ENCODE measurements at places on chromosomes 3 and 15. TPM values are rescaled to one million over a fixed set of nuclear protein-coding genes. Genes with fewer than 3 reads are reported as not detected.
A peak's percentile ranks its signal among the peaks of the same experiment; 100 is the strongest.

- no peaks in the 10 kb centered on the region for H3K27me3 ChIP-seq
- H3K27ac ChIP-seq = no peak overlapping the region
- peaks cover 13% of the 10 kb centered on the region for H3K4me1 ChIP-seq
- peaks cover 60% of the 10 kb centered on the region for H3K36me3 ChIP-seq
Observed at GRCh38 chr3:105730801-105731354, 137.9 kb downstream of the CBLB start.

DNA sequence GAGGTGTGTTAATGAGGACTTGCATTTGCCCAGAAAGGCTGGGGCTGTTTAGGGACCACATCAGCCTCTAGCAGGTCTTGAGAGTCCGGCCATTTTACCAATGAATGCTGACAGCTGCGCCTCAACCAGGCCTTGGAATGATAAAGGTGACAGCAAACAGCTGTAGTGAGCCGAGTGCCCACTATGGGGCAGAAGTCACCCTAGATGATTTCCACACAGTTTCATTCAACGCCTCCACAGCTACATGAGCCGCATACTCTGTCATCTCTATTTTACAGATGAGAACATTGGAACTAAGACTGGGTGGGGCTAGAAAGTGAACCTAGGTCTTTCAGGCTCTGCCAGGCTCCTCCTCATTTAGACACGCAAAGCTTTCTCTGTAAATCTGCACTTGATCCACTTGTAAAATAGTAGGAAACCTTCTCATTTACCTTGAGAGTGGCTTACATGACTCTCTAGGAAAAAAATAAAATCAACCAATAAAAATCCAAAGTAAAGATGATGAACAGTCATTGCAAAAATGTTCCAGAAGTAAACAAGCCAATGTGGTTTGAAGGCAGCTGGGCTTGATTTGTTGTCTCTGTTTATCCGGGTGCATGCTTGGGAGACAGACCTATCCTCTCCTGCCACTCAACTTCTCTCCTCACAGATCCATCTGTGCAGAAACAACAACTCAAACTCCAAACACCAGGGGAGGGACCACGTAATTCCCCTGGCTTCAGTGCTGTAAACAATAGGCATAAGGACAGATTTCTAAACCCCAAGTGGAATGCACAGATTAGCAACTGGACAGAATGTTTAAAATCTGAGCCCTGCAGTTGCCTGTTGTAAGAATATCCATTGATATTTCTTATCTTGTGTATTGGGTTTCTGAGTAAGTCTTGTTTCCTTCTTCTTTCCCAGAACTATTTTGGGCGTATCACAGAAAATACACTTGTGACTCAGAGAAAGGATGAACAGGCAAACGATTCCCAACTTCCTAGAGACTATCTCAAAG is 31.5 kb upstream of the LDHAL6B start:
- no peak overlapping the region for H3K4me3 ChIP-seq
- peaks cover 12% of the 10 kb centered on the region for H3K36me3 ChIP-seq
- peak; percentile 12 for DNase-seq
- H3K27me3 ChIP-seq = no peaks in the 10 kb centered on the region
- peaks cover 23% of the 10 kb centered on the region for H3K4me1 ChIP-seq

GRCh38 chr15:40929660-40930429 is 705 bp downstream of the DLL4 start:
- H3K4me1 ChIP-seq = peaks cover 45% of the 10 kb centered on the region
- H3K36me3 ChIP-seq = no peaks in the 10 kb centered on the region
- peaks cover 59% of the 10 kb centered on the region for H3K27me3 ChIP-seq
- peak overlapping the region; percentile 53 for H3K27ac ChIP-seq
- no peak for DNase-seq

- no peak overlapping the region for H3K27ac ChIP-seq
- no peaks in the 10 kb centered on the region for H3K36me3 ChIP-seq
- H3K27me3 ChIP-seq = no peaks in the 10 kb centered on the region
- H3K4me1 ChIP-seq = no peaks in the 10 kb centered on the region
- H3K4me3 ChIP-seq = no peak overlapping the region
Observed at GRCh38 chr15:36478561-36478960, 100.9 kb upstream of the CDIN1 start.

DNA sequence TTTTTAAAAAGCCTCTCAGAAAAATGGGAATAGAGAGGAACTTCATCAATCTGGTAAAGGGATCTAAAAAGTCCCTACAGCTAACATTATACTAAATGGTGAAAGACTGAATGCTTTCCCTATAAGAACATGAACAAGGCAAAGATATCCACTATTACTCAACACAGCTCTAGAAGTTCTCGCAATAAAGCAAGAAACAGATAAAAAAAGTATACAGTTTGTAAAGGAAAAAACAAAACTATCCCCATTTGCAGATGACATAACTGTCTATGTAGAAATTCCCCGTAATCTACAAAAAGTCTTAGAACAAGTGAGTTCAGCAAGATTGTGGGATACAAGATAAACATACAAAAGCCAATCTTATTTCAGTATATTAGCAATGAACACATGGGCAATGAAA is 15.4 kb downstream of the EDC3 start:
- H3K27ac ChIP-seq = no peak overlapping the region
- H3K4me1 ChIP-seq = no peaks in the 10 kb centered on the region
- no peak overlapping the region for H3K4me3 ChIP-seq

- H3K36me3 ChIP-seq = peaks cover 2% of the 10 kb centered on the region
- DNase-seq = peak; percentile 15
- H3K27me3 ChIP-seq = peaks cover 50% of the 10 kb centered on the region
Observed at GRCh38 chr15:70259028-70259424, 161.3 kb upstream of the TLE3 start.

DNA sequence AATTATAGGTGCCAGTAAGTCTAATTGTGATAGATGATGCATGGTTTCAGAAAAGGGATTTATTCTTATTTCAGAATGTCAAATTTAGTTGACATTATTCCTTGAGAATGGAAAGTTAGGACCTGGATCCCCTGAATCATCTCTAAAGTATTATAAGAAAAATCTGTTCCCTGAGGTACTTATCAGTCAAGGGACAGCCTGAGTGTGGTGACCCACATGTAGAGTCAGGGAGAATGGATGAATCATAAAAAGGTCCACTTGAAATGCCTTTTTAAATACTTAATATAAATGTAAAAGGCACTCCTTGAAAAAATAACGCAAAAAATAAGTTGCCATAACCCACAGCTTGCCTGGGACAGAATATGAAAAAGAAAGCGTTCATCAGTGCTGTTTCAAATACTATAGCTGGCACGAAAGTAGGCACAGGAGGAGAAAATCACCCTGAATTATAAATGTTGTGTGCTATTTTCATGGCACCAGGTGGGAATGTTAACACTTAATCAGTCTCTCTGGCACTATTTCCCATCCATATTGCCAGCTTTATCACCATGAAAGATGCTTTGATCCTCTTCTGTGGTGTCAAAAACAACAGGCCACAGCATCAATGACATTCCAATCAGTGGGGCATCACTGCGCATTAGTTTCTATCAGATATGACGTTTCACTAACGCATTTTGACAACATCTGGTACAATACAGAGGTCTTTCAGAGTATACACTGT is 208.5 kb downstream of the EPHA3 start:
- no peaks in the 10 kb centered on the region for H3K27me3 ChIP-seq
- no peaks in the 10 kb centered on the region for H3K36me3 ChIP-seq
- H3K4me1 ChIP-seq = no peaks in the 10 kb centered on the region
- H3K27ac ChIP-seq = no peak overlapping the region

DNA sequence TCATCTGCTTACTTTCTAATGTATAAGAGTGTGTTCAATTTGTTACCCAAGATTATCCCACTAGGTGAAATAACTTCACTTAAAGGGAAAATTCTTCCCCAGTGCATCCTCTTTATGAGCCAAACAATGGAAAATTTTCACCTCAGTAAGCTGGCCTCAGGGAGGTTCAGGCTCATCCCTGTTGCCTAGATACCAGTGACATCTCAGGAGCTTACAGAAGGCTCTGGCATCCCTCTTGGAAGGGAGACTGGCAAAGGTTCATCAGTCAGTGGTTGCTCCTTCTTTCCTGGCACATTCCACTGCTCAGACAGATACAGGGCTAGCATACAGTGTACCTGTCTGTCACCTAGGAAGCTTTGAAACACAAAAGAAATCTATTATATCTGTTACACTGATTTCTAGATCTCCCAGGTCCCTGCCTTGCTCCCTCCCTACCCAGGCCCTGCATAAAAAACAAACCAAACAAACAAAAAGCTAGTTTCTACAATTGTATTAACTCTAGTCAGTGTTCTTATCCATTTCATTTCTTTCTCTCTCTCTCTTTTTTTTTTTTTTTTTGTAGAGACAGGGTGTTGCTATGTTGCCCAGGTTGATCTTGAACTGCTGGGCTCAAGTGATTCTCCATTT is 1.7 kb downstream of the IP6K2 start:
- DNase-seq = no peak
- peaks cover 35% of the 10 kb centered on the region for H3K4me1 ChIP-seq
- H3K36me3 ChIP-seq = peaks cover 20% of the 10 kb centered on the region

DNA sequence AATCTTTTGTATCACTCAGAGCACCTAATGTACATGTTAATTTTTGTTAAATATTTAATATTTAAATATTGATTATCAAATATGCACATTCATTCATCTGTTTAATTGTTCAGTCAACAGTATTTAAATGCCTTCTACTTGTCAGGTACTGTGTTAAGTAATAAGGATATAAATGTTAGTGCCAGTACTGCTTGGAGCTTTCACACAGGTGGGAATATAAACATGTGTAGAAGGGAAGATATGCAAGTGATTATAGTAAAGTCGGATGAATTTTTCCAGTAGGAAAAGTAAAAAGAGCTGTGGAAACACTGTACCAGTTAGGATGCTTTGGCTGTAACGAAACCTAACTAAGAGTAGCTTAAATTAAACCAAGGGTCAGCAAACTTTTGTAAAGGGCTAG is 95.4 kb downstream of the RSRC1 start:
- H3K4me3 ChIP-seq = no peak overlapping the region
- H3K4me1 ChIP-seq = no peaks in the 10 kb centered on the region
- H3K27me3 ChIP-seq = no peaks in the 10 kb centered on the region
- no peak overlapping the region for H3K27ac ChIP-seq

DNA sequence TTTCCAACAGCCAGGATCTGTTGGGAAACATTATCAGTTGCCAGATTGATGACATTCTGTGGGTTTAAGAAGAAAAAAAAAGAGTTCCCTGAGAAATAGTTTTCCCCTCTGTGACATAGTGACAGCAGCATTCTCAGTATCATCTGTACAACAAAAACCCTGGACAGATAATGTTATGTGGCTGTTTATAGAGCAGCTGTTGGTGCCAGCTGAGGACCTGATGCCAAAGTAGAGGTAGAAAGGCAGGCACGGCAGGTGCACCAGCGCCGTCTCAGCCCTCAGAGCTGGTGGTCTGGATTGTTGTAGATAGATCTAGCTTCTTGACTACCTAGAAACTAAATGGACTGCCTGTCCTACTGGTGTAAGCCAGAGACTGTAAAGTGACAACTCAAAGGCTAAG is 56.2 kb upstream of the FILIP1L start:
- no peaks in the 10 kb centered on the region for H3K4me1 ChIP-seq
- no peak for DNase-seq
- H3K36me3 ChIP-seq = peaks cover 11% of the 10 kb centered on the region
- H3K4me3 ChIP-seq = no peak overlapping the region
- H3K27ac ChIP-seq = no peak overlapping the region

DNA sequence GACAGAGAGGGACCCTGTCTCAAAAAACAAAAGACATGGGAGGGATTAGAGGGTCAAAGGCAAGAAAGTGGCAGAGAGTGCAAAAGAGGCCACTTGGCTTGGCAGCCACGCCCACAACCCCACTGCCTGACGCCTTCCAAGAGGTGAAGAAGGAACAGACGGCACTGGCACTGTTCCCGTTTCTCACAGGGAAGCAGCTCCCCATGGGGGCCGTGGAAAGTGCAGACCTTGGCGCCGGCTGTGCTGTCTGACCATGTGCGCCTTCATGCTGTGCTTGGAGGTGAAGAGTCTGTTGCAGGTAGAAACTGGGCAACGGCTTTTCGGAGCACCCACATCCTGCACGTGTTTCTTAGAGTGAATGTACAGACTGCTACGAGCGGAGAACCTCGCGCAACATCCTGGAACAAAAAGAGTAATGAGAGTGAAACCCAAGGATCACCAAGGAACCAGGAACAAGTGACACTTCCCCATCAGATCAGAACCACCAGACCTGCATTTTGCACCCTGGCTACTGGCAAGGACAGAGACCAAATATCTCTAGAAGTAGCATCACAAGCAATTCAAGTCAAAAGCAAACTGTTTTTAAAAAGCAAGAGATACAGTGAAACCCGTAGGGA is 9.7 kb downstream of the ZXDC start:
- DNase-seq = no peak
- H3K36me3 ChIP-seq = peaks cover 62% of the 10 kb centered on the region
- peaks cover 24% of the 10 kb centered on the region for H3K4me1 ChIP-seq
- no peaks in the 10 kb centered on the region for H3K27me3 ChIP-seq
- no peak overlapping the region for H3K27ac ChIP-seq
- H3K4me3 ChIP-seq = no peak overlapping the region

Gene CCR1
- total RNA-seq = 22.6 TPM

Data from activated T-helper 1 cell treated with anti-CD3 and anti-CD28 coated beads, Interleukin-12 subunit alpha, Interleukin-12 subunit beta, Interleukin-2, Interleukin-4 antibody, amounts not matched to agents 30 ng/mL and 10 ng/mL and 1 ng/mL, durations not matched to agents 14 hours and 24 hours and 36 hours (primary cell).